ENCODE measurements at places on chromosomes 16 and 17.
A peak's percentile ranks its signal among the peaks of the same experiment; 100 is the strongest.

- no peak for DNase-seq
Measured at GRCh38 chr17:81230043-81230820, 7.5 kb upstream of the CEP131 start.

DNA sequence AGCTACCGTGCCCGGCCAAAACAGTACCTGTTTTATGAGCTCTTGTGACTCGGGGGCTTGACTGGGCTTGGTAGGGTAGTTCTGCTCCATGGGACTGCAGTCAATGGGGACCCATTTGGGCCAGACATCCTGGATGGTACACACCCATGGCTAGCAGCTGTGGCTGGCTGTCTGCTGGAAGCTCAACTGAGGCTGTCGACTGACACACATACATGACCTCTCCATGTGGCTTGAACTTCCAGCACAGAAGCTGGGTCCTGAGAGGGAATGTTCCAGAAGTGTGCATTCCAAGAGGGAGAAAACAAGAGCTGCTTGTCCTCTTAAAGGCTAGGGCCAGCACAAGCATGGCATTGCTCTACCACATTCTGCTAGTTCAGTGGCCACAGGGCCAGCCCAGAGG is 14.9 kb upstream of the NKD1 start:
- no peak for DNase-seq

GRCh38 chr16:89324056-89325010 is 106.8 kb downstream of the ZNF778 start:
- DNase-seq = peak; percentile 58

DNA sequence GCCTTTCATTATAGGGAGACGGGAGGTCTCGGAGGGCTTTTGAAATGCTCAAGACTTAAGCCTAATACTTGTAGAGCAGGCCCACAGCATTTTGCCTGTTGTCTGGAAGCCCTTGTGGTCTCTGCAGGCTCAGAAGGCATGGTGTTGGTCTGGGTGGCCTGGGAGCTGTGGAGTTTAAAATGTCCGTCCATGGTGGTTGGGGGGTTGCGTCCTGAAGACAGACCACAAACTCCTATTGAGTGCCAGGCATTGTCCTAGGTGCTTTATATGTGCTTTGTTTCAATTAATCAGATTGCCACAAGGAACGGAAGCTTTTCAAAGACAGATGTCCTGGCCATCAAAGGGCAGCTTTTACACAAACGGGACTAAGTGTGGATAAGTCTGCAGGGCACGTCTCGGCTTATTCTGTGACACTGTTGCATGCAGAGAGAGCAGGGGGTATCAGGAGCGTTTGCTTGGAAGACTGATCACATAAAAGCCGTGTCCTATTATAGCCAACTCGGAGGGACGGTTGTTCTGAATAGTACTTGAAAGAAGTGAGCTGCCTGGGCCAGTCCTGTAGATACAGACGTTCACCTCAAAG is 7.8 kb downstream of the NTN1 start:
- no peak for DNase-seq

GRCh38 chr16:85082173-85083050 is 29.9 kb downstream of the CIBAR2 start:
- DNase-seq = no peak

DNA sequence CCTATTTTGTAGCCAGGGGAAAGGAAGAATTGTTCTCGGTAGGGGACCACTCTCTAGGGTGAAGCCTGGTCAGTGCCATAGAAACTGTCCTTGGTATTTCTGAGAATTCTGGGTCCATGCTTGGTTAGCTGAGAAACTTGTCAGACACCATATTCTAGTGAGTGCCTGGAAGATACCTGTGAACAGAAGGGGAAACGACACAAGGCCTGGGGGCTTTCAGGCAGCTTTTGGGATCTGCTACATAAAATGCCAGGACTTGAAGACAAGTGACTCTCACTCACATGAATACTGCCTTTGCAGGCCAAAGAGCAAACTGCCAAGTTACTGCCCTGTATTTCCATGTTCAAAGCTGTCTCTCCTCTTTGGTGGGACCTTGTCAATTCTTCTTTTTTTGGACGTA is 18.3 kb downstream of the ODF4 start:
- no peak for DNase-seq

DNA sequence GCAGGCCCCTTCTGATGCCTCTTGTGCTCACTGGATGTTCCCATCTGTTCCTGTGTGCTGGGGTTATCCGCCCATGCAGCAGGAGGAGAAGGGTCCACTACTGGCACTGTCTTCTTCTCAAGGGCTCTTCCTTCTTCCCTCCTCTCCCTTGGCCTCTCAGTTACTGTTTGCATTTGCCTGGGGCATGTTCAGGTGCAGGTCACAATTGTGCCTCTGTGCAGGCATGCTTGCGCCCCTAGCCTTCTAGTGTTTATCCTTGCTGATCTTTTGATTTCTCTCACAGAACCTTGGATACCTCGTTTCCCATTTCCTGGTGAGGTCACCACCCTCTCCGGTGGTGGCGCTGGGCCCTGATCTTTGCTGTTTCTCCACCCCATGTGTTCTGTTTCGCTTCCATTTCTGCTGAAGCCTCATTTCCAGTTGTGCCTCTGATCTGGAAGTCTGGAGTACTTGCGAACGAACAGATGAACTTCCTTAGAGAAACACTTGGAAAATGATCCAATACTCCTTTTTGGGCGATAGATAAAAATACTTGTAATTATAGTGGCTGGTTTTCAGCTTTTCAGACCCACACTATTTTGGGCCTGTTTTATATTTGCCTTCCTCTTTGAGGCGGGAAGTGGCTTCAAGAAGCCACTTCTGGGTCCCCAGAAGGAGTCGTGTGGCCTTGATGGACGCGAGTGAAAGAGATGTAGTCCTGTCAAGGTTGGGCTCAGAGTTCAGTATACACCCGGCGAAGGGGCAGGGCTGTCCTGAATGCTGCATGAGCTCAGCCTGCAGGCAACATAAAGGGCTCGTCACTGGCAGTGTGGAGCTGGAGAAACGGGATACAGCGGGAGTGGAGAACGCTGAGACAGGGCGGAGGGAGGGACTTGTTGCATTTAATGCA is 312.9 kb downstream of the SNX29 start:
- no peak for DNase-seq

GRCh38 chr17:57599271-57600045 is 145.6 kb downstream of the CCDC182 start:
- DNase-seq = no peak

DNA sequence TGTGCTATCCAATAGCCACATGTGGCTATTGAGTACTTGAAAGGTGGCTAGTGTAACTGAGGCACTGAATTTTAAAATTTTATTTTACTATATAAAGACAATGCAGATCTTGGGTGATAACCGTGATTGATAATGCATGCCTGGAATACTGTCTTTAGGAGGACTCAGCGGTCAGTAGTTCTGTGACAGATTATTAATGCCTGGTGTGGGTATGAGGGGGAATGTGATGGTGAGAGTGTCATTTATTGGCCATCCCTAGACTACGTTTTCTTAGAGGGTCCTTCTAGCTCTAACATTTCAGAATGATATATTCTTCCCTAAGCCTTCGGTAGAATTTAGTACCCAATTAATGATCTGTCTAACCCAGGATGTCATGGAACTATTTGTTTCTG is 157.6 kb downstream of the CPPED1 start:
- no peak for DNase-seq

GRCh38 chr16:17270111-17270510 is 200.6 kb downstream of the XYLT1 start:
- no peak for DNase-seq

DNA sequence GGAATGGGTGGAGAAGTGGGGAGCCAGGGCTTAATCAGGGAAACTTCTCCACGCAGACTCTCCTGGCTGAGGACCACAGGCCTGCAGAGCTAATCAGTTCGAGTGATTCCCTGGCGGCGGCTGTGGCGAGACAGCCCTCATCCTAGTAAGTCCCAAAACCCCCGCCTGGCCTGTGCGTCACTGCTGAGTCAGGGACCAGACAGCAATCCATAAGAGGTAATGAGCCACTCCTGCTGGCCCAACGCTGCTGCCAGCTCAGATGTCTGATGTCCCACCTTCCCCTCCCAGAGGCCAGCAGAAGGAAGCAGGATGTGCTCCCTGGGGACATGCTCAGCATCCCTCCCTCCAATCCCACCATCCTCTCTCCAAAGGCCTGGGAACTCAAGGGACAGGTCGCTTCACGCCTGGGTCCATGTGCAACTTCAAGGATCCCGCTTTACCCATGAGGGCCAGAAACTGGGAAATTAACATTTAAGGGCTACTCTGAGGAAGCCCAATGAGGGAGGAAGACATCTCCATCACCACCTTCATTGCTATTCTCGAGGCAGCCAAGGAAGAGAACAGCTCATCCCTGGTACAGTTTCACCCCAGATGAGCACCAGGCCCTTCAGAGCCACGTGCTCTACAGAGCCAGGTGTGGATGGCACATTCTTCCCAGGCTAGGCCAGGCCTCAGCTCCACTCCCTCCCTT is 7.9 kb downstream of the ACLY start:
- no peak for DNase-seq

DNA sequence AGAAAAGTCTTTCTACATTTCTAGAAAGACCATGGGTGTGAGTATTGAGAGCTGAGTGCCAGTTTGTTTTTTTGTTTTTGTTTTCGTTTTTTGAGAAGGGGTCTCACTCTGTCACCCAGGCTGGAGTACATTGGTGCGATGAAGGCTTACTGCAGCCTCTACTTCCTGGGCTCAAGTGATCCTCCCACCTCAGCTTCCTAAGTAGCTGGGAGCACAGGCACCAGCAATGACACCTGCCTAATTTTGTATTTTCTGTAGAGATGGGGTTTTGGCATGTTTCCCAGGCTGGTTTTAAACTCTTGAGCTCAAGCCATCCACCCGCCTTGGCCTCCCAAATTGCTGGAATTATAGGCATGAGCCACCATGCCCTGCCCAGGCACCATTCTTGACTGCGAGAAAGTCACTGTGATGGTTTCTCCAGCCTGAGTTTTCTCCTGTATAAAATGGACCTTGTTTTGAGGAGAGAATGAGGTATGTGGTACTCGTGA is 673.8 kb downstream of the MAF start:
- DNase-seq = no peak

GRCh38 chr16:21083729-21084268 is 66.8 kb downstream of the DNAH3 start:
- peak; percentile 33 for DNase-seq

DNA sequence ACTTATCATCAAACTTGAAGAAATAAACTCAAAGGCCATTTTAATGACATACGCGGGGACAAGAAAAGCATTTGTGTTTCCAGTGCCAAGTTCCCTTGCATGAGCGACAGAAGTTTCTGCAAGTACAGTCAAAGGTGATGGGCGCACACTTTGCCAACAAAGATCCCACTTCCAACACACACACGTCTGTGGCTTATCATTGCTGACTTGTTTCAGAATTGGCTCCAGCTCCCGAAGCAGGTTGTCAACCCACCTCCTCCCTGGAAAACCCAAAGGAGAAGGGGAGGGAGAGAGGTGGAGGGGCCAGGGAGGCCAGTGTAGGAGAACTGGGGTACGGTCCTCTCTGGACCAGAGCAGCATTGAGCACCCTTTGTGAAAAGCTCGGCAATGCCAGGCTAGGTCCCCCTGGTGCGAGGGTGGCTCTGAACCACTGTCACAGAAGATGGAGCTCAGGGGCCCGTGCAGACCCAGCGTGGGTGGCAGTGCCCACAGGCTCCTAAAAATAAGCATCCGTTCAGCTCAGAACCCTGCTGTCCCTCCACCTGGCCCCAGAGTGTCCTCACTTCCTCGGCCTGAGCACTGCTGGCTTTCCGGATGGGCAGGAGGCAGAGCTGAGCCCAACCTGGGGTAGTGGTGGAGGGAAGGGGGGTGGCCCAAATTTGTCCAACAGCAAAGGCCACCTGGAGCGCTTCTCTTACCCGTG is 33.2 kb downstream of the RBFOX3 start:
- no peak for DNase-seq

DNA sequence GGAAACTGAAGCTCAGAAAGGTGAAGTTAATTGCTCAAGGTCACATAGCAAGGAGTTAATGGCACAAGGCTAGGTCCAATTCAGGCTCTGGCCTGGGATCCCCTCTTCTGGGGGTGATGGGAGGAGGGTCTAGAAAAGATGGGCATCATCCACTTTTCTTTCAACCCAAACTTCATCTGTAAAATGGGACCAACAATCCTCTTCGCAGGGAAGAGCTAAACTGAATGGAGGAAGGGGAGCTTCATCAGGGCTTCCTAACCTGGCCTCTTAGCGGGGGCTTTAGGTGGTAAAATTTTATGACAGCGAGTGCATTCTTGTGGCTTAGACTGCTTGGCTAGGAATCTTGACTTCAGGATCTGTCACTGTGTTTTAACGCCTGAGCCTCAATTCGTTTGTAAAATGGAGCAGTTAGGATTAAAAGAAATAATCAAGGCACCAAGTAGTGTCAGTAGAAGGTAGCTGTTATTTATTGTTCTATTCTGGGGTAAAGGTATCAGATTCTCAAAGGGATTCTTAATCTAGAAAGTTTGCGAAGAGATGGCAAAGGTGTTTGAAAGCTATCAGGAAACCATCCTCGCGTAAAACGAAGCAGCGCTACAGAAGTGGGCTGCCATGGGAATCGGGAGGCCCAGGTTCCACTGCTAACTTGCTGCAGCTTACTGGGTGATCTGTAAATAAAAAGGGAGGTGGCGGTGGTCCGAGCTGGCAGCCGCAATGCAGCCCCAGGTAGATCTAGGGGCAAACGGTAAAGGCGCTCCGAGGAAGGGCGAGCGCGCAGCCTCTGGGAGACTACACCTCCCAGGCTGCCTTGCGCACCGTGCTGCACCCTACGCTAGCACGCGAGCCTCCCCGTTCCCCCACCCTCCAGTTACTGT is 1.5 kb upstream of the SRCAP start:
- no peak for DNase-seq

Measured in activated T-cell treated with anti-CD3 and anti-CD28 coated beads for 24 hours (primary cell).